ENCODE measurements at places on chromosomes 12 and 14.

- no peak for DNase-seq
These were observed 1089.8 kb downstream of the FLRT2 start for GRCh38 chr14:86619726-86620125.

DNA sequence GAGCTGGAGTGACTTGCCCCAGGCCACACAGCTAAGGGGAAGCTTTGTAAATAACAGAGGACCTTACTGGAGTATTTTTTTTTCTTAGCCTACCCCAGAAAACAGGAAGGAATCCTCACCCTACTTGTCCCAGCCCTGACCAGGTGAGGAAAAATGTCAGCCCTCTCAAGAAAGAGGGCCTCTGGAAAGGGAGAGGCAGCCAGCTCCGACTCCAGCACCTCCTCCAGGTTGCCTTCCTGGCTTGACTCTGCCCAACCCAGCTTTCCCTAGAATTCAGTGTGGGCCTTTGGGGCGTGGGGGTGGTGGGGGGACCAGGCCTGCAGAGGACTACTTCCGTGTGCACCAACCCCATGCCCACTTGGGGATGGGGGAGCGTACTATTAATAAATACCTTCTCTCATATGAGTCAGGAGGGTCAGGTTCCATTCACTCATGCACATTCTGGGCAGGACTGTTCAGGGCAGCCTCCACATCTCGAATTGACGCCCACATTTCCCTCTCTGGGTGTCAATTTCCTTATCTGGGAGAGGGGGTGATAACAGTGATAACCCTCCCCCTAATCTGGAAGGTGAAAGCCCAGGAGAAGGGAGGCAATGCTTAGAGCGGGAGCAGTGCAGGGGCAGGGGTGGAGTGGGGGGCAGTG lies 5.2 kb downstream of the RHOF start:
- no peak for DNase-seq

DNA sequence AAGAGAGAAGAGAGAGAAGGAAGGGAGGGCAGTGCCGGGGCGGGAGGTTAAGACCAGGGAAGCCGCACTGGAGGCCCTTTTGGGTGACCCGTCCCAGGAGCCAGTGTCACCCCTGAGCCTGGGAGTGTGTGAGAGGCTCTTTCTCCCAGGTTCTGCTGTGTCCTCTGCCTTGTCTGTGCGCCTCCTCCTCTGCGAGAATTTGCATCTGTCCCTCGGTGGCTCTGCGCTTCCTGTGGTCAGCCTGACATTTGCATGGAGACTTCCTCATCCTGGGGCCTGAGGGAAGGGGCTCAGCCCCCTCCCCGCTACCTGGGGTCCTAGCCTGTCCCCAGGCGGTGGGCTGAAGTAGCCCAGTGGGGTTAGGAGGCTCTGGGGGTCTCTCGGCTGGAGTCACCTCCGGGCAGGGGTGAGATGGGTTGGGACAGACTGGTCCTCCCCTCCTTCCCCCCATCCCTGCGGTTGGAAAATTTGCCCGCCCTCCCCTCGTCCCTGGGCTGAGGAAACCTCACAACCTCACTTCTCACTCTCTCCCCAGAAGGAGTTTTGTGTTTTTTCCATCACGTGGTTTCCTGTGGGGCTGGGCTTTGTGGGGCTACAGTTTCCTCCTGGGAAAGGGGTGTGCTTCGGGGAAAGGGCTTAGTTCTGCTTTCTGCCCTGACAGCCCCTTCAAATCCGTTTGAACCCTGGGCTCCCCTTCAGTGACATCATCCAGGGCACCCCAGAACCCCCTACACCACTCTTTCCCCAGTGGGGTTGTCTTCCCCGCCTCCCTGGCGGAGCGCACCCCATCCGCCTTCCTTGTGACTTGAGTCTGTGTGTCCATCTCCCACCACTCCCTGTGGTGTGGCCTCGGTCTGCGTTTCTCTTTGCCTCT lies 2.5 kb downstream of the PTPN6 start:
- no peak for DNase-seq

DNA sequence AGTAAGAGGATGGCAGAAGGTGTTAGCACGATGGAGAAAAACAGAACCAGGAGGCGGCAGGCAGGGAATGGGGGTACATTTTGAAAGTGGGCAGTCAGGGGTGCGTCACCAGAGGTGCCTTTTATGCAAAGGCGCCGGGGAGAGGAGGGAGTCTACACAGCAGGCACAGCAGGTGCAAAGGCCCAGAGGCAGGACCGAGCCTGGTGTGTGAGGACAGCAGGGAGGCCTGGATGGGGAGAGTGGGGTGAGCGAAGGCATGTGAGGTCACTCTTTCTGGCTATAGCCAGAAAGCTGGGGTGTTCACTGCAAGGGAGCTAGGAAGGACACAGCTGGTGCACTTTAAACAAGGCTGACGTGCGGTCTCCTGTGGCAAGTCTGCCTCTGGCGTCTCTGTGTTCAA lies 65.0 kb downstream of the NCOR2 start:
- no peak for DNase-seq

- DNase-seq, result no peak
These were observed 31.3 kb upstream of the NR1H4 start for GRCh38 chr12:100442403-100442802.
